ENCODE measurements at places on chromosomes 16 and 17.

- DNase-seq, result no peak
Observed at GRCh38 chr16:10584981-10585438, 4.6 kb upstream of the EMP2 start.

DNA sequence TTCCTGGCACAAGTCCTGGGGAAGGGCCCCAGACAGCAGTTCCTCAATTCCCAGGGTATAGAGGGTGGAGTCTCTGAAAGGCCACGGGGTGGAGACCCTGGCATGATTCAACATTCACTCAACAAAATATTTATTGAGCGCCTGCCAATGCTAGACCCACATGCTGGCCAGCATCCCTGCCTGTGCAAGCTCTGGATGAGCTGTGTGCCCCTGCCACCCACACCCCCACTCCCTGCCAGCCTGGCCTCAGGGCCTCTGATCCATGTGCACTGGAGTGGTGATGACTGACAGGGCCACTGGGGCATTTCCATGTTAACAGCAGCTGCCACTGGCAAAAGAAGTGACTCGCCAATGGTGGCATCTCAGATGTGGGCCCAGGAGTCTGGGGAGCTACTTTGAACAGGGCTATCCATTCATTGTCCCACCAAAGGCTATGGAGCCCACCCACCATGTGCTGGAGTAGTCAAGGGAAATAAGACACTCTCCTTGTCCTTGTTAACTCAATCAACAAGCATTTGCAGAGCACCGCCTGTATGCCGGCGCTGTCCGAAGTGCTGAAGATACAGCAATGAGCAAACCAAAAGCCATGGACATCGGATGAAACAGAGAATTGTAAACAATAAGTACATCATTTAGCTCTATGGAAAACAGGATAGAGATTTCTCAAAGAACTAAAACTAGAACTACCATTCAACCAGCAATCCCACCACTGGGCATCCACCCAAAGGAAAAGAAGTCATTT is 3.0 kb upstream of the PRSS22 start:
- DNase-seq, result no peak

- DNase-seq, result no peak
Observed at GRCh38 chr17:77281904-77282367, 141.2 kb downstream of the SEC14L1 start.

DNA sequence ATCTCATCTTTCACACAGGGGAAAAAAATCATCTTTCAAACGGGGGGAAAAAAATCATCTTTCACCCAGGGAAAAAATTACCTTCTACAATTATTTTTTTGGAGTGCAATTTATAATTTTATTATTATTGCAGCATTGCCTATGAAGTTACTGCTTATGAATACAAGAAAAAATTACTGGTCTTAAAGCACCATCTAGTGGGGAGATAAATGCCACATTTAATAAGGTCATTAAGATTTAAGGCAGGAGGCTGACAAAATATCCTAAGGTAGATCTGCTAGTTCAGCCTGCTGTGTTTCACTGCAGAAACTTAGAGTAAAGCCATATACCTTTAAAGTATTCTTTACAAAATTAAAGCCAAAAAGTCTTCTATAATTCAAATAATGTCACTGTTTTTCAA is 13.7 kb downstream of the SHCBP1 start:
- peak; percentile 51 for DNase-seq

- no peak for DNase-seq
Observed at GRCh38 chr17:77311371-77311981, 170.7 kb downstream of the SEC14L1 start.

GRCh38 chr16:6684076-6684673 is 648.5 kb upstream of the RBFOX1 start:
- no peak for DNase-seq

- no peak for DNase-seq
Observed at GRCh38 chr16:8572919-8573724, 17.2 kb downstream of the TMEM114 start.

DNA sequence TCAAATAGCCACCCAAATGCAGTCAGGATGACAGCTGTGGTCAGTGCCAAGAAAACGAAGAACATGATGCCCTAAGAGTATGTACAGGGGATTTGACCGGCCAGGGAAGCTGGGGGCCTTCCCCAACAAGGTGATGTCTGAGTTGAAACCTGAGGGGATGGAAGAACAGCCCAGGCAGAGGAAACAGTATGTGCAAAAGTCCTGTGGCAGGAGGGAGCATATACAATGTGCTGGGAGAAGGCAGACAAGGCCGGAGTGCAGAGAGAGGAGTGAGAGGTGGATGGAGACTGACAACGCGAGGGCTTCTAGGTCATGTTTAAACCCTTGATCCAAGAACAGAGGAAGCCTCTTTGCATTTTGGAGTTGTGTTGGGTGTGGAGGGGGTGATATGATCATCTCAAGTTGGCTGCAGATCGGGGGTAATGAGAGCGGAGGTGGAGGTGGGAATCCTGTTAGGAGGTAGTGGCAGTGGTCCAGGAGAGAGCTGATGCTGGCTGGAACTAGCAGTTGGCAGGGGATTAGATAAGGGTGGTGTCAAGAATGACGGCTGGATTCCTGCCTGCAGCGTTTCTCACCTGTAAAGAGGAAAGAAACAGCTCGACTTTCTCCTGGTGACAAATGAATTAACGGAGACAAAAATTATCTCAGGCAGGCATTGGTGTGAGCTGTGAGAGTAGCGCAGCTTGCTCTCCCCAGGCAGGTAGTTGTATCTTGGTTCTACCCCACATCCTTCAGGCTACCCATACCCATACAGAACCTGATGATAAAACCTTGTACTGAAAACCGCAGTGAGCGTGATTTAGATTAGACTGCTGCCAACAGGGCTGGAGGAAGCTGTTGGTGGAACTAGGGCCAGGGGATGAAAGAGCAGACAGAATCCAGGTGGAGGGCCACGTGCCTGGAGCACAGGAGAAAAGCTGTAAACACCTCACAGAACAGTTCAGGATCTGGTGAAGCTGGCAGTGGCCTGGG is 37.2 kb upstream of the NGFR start:
- peak; percentile 15 for DNase-seq

GRCh38 chr16:6571044-6571443 is 761.6 kb upstream of the RBFOX1 start:
- DNase-seq, result no peak

- DNase-seq, result peak; percentile 26
Observed at GRCh38 chr17:32976131-32976530, 15.5 kb upstream of the SPACA3 start.

- DNase-seq, result no peak
Observed at GRCh38 chr17:45326626-45327025, 9.8 kb upstream of the MAP3K14 start.

DNA sequence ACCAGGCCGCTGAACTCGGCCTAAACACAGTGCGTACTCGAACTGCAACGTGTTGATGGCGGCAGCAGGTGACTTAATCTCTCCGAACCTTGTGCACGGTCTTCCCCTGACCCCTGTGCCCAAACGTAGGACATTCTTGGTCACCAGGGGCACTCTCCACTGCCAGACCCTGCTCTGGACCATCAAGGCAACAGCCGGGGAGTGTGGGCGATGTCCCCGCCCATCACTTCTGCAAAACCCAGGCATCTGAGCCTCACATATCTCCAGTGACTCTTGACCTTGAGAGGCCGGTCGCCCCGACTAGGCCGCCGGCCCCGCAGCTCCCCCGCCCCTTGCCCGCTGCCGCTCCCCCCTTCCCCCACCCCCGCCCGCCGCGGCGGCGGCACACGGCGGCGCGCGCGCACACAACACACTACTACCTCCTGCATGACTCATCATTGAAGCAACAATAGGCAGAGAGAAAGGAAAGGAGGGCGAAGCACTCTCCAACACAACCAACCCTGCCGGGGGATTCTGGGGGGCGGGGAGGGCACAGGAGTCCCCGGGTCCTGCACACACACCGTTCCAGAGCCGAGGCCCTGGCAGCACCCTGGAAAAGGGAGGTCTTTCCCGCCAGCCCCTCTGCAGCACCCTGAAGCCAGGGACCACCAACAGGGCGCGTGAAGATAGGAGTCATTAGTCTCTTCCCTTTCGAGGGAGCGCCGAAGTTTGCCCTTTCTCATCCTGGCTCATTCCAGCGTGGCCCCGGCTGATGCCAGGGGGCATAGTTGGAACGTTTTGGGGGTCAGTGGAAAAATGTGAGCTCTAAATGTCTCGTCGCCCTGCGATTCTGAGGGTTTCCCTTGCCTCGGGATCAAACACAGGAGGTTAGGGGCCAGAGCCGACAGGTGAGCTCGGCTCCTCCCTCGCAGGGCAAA is 1.9 kb downstream of the MNT start:
- DNase-seq, result peak; percentile 36

GRCh38 chr17:54863176-54863575 is 37.5 kb upstream of the TOM1L1 start:
- no peak for DNase-seq

- DNase-seq, result no peak
Observed at GRCh38 chr16:46729326-46729995, 18.7 kb downstream of the MYLK3 start.

- no peak for DNase-seq
Observed at GRCh38 chr16:49556249-49556605, 182.6 kb downstream of the C16orf78 start.

GRCh38 chr17:13240851-13241250 is 223.0 kb upstream of the ELAC2 start:
- DNase-seq, result no peak

GRCh38 chr17:36937001-36937958 is at the start of gene LHX1:
TSS of gene LHX1 (plus strand) at chr17:36937475. CDS start at chr17:36938198, 723 bp downstream.
- no peak for DNase-seq

GRCh38 chr16:78249832-78250231 is 150.4 kb downstream of the WWOX start:
- DNase-seq, result no peak

DNA sequence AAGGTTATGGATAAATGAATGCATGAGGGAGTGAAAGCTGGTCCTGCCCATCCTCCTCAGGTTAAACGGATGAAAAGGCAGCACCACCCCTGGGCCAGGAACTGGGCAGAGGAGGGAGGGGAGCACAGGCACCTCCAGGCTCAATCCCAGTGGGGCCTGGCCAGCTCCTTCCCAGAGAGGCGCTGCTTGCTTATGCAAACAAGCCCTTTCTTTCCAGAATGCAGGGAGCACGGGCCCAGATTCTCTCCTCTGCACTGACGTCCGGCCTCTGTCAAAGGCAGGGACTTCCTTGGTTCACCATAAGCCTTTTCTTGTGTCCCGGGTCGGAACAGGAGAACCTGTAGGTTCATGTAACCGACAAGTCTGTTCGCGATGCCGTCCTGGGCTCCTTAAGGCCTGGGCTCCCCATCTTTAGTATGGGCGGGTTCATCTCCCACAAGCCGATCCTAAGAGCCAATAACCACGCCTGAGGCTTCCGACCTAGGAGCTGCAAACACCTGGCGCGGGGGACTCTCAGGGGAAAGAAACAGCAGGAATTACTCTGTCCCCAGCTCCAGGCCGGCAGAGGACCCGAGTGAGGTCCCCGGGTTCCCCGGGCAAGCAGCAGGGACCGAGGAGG is 16.3 kb downstream of the ENPP7 start:
- no peak for DNase-seq

DNA sequence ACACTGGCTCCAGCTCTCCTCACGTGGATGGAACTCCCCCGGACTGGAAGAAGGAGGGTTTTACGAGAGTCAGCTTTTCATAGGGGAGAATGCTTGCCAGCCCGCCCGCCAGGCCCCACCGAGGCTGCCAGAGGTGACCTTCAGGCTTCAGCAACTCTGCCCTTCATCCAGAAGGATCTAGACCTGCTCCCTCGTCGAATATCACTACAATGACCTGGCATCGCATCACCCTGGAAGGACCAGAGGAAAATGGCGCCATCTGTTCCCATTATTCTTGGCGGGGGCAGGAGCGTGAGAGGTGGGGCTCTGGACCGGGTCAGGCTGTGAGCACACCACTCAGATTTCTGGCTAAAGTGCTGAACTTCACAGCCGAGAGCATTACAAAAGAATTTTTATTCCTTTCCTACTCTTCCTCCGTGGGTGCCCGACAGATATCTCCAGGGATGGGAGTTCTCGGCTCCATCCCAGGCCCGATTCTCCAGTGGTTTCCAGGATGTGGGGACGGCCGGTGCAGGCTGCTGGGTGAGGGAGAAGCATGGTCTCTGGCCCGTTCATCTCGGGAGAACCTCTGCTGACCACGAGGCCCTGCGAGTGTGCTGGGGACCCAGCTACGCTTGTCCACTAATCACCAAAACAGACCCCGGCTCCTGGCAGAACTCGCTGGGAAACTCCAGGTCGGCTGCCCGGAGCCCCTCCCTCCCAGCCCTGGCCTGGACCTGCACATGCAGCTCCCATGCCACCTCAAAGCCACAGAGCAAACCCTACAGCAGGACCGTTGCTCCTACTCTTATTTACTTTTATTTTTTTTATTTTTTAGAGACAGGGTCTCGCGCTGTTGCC is 36.8 kb upstream of the ZNF469 start:
- no peak for DNase-seq

DNA sequence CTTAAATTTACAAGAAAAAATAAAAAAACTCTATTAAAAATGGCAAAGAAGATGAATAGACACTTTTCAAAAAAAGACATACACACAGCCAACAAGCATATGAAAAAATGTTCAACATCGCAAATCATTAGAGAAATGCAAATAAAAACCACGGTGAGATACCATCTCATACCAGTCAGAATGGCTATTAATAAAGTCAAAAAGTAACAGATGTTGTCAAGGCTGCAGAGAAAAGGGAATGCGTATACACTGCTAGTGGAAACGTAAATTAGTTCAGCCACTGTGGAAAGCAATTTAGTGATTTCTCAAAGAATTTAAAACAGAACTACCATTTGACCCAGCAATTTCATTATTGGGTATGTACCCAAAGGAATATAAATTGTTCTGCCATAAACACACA is 31.4 kb downstream of the CAPNS2 start:
- no peak for DNase-seq

DNA sequence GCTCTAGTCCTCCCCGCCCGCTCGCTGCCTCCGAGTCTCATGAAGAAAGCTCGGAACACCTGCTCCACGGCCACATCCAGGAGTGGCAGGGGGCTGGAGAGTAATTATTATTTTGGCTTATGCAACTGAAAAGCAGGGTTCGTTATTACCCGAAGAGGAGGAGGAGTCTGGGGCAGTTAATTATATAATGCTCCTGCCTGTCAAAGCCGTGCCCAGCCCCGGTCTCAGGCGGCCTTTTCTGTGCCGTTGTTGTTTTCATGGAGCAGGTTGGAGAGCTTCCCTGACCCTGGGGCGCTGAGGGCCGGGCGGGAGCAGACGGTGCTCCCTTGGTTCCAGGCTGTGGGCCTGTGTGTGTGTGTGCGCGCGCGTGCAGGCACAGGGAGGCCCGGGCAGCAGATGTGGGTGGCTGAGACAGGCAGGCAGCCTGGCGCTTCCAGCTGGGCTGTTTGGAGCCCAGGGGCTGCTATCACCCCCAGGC is 2.4 kb downstream of the JPH3 start:
- DNase-seq, result peak; percentile 33

DNA sequence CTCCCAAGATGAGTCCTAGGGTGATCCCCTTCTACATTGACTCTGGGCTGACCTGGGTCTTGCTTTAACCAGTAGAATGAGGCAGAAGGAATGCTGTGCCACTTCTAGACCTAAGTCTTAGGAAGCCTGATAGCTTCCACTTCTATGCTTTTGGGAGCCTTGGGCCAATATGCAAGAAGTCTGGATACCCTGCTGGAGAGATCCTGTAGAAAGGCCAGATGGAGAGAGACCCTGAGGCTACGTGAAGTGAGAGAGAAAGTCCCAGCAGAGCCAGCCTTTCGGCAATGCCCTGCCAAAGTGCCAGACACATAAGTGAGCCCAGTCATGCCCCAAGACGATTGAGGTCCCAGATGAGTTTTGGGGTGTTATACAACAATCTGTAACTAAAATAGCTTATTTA is 1.7 kb downstream of the KRT222 start:
- no peak for DNase-seq

GRCh38 chr16:88510091-88510994 is 57.3 kb downstream of the ZFPM1 start:
- DNase-seq, result peak; percentile 2

Measured in NCI-H1105 treated with DMSO at 0.1 percent for 48 hours (cell line).